ENCODE measurements at places on chromosomes 2 and 18.

- no peak for DNase-seq
These were observed 37.9 kb downstream of the TRIB2 start for GRCh38 chr2:12754643-12755042.

DNA sequence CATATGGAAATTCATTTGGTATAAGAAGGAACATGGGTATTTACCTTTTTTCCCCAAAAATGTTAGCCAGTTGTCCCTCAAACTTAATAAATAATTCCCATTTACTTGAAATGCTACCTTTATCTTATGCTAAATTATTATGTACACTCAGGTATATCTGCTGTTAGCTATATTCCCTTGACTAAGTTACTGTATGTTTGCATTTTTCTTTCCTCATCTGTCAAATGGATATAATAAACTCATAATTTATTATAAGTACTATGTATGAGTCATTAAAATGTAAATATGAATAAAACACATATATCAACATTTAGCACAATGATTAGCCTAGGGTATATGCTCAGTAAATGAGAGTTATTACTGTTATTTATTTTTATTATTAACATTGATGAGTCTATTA, 117.4 kb downstream of the PMS1 start:
- DNase-seq = no peak

- no peak for DNase-seq
These were observed 161.0 kb upstream of the ZFP36L2 start for GRCh38 chr2:43387092-43388062.

DNA sequence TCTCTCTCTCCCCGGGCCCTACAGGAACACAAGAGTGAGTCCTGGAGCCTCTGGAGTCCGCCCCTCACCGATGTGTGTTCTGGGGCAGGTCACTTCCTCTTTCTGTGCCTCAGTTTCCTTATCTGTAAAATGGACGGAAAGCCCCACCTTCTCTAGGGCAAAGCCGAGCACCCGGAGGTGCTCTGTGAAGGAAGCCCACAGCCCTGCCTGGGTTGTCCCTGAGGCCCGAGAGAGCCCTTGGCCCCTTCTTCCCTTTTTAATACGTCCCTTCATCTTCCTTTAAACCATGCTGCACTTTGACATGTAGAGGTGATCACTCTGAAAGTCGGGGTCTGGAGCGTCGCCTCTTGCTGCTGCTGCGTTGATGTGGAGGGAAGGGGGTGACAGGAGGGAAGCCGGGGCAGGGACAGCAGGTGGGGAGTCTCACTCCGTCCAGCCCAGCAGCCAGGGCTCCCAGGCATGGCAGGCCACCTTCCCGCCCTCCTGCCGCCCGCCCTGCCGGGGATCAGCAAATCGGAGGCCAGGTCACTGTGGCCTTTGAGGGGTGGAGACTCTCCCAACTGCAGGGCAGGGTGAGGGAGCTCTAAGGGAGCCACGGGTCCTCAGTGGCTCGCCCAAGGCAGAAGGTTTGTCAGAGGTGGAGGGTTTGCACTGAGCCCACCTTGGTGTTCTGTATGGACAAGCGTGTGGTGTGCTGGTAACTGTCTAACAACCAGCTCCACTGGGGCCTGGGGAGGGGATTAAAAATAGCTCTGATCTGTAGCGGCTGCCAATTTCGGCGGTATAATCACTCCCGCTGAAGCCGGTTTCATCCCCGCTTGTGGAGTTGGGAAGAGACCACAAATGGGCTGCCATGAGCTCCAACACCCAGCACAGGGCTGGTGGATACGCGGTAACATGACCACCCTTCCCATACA, 135.9 kb upstream of the ID2 start:
- no peak for DNase-seq

DNA sequence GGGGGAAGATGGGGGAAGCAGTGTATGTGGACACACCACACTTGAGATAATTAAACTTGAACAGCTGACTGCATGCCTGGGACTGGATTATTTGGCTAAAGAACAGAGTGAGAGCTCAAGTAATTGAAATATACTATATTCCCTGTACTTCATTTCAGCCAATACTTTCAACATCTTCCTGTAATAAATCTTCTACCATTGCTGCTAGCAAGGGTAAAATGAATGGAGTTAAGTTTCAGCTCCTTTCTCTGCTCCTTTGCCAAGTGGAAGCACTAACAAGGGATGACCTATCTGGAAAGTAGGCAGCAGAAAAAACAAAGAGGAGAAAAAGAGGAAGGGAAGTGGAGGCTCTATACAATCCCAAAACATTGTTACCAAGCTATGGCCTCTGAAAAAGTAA, 50.9 kb downstream of the MMADHC start:
- DNase-seq = no peak

GRCh38 chr2:217993817-217994463, 8.9 kb downstream of the TNS1 start:
- DNase-seq = no peak

DNA sequence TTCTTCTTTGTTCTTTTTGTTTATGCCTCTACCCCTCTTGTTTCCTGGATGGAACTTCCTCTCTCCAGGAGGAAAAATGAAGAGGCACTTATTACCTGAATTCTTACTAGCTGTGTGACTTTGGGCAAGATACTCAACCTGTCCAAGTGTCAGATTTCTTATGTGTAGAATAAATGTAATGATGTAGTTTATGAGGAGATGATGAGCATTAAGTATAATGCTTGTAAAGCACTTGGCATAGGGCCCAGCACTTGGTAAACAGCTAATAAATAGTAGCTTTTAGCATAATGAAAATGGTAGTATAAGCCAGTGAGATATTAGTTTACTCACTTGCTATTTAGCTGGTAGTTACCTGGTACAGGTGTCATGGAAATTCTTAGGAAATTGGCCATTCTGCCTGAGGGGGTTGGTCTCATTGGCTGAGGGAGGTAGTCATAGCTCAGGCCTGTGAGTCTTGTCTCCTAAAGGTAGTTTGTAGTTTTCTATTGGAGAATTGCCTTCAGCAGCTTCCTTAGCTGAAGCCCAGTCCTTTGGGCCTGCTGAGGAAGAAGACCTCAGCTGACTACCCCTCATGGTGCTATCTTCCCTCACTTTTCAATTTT, 133.4 kb upstream of the NABP1 start:
- DNase-seq = no peak

GRCh38 chr18:34818064-34818463, 108.0 kb downstream of the DTNA start:
- no peak for DNase-seq

- DNase-seq = no peak
These were observed 133.1 kb upstream of the CCDC195 start for GRCh38 chr2:224849264-224849663.

GRCh38 chr2:70029814-70030409, 57.4 kb upstream of the PCBP1 start:
- DNase-seq = no peak

- DNase-seq = no peak
These were observed 47.6 kb upstream of the FAM124B start for GRCh38 chr2:224449212-224450147.

- DNase-seq = no peak
These were observed 40.1 kb upstream of the APCDD1 start for GRCh38 chr18:10414293-10414842.

DNA sequence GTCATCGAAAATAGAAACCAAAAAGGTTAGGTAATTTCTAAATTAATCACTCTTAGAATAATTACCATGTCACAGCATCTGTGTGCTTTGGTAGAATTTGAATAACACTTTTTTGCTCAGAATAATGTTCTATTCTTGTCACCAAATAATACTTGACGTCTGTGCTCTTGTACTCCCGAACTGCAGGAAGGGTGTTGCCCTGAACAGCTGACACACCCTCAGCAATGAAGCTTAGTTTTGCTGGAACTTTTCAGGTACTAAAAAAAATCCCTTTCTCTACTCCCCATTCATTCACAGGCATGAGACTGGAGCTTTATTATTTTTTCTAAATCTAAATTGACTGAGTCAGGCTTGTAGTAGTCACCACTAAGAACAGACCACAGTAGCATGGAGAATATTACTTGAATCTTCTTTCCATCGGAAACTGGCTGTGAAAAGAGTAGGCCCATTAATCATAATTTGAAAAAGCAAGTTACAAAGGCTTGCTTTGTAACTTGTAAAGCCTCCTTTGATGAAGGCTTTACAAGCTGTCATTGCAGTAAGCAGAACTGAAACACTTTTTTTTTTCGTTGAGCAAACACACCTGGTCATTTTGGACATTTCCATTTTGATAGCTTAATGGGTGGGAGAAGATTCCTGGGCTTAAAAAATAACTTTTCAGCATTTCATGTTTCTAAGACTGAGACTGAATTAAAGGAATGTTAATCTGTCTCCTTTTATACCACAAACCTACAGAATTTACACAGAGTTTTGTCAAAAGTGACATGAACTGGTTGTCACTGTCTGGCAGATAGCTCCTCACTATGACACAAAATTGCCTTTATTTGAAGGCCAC, 70.3 kb upstream of the PELI1 start:
- peak; percentile 51 for DNase-seq

- no peak for DNase-seq
These were observed 243.2 kb upstream of the KCNH7 start for GRCh38 chr2:163081754-163082153.

DNA sequence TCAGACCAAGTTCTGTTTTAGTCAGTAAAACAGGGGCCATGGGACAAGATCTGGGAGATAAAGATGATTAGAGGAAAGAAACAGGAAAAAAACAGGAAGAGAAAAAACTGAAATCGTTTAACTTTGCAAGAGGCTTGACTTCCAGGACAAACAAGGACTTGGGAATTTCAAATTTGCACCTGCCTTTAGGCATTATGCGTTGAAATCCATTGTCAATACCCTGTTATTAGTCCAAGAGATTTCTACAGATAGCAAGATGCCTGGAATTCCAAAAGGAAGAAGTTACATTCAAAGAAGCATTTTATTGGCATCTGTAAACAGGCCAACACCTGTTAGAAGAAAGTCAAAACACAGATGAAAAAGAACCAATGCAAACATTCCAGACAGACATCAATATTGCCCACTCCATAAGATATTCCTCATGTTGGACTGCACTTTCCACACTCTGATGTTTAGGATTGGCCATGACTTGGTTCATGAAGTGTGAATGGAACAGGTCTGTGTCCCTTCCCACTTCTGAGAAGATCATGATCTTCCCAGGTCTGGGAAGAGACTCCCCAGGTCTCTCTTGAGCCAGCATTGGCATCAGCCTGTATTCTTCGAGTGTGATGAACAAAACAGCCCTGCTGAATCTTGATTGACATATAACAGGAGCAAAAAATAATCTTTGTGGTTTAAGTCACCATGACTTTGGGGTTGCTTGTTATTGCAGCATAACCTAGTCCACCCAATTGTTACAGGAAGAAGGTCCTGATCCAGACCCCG, 181.4 kb upstream of the FN1 start:
- no peak for DNase-seq

DNA sequence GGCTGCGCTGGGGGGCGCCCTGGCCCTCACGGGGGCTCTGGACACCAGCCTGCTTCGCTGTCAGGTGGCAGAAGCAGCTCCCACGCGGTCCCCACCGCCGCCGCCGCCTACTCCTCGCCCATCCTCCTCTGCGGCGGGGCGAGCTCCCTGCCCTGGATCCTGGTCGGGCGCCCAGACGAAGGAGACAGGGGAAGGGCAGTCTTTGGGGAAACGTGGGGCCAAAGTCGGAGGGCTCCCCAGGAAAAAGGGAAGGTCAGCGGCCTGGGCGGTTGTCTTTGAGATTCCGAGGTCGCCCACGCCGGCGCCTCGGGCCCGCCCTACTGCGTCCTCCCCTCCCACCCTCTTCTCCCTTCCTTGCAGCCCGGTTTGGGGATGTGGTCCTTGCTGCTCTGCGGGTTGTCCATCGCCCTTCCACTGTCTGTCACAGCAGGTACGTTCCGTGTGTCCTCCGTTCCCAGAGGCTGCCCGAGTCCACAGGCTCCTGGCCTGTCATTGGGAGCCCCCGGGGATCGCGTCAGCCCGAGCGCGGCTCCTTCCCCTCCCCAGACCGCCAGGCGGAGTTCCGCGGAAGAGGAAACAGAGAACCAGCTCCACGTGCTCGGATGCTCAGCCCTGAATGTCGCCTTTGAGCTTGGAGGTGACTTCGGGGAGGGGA, 800 bp downstream of the IL1RL2 start:
- DNase-seq = no peak

DNA sequence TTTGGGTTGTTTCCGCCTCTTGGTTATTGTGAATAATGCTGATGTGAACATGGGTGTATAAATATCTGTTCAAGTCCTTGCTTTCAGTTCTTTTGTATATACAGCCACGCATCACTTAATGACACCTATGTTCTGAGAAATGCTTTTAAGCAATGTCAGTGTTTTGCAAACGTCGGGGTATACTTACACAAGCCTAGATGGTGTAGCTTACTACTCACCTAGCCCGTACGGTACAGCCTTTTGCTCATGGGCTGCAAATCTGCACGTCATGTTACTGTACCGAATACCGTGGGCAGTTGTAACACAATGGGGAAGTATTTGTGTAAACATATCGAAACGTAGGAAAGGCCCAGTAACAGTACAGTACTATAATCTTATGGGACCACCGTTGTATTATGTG, 12.4 kb downstream of the RALB start:
- no peak for DNase-seq

DNA sequence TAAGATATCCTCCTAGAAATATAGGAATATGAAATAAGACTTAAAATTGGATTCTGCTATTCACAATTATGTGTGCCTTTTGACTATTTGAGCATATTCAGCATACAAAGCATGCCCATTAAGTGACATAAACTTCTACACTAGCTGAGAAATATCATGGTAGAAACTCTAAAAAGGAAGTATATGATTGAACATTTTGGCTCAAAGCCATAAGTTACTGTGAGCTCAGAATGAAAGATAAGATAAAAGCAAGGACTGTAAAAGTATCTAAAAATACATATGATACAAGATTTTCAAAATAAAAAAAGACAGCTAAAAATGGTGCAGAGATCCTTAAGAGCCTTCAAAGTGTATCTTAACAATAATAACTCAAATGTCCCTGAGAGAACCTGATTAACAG, 340.5 kb upstream of the SLC39A10 start:
- DNase-seq = no peak

DNA sequence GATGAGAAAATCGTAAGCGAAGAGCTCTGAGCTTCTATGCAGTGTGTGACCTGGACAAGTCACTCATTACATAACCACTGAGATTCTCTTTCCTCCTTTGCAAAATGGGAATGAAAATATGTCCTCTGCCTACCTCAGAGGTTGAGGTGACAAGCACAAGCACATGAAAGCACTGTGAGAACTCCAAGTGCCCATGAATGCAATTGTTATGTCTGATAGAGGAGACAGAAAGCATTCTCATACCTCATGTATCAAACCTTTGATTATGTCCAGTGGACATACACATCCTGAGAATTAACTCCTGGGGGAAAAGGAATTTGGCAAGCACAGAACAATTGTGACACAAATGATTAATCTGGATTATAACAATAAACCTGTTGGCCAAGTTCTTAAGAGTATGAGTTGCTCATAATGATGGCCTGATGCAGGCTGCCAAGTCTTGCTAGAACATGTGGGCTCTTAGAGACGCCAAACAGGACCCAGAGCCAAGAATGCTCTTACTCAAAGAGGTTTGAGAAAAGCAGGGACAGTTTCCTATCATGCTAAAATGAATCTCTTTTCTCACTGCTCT, 8.5 kb upstream of the RMDN2 start:
- DNase-seq = no peak

- DNase-seq = no peak
These were observed 6.4 kb upstream of the FHL2 start for GRCh38 chr2:105405291-105405690.

- DNase-seq = no peak
These were observed 137.1 kb upstream of the TWIST2 start for GRCh38 chr2:238710787-238711186.

- no peak for DNase-seq
These were observed 83.5 kb upstream of the GPC1 start for GRCh38 chr2:240351826-240352426.
